ENCODE measurements at places on chromosomes 7 and 10. TPM values are rescaled to one million over a fixed set of nuclear protein-coding genes. Genes with fewer than 3 reads are reported as not detected.

Gene CCL26
- 5.4 TPM for polyA plus RNA-seq

Gene FEZF1
- polyA plus RNA-seq: 15.7 TPM

DNA sequence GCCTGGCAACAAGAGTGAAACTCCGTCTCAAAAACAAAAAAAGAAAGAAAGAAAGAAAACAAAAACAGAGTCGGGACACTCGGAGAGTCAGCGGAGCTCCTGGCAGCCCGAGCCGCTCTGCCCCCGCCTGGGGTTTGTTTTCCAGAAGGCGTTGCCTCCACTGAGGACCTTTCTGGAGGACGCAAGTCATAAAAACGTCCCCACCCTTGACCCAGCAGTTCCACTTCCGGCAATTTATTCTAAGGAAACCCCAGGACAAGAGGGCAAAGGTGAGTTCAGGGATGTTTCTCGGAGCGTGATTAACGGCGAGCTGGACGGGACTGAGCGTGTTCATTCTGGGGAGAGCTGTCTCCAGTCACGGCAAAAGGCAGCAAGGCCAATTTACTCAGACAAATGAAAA, 27.0 kb upstream of the SUN1 start:
- H3K27me3 ChIP-seq: no peaks in the 10 kb centered on the region
- DNase-seq: no peak
- no peaks in the 10 kb centered on the region for H3K4me1 ChIP-seq
- no peak overlapping the region for H3K27ac ChIP-seq

- no peak overlapping the region for H3K4me3 ChIP-seq
- H3K27me3 ChIP-seq: no peaks in the 10 kb centered on the region
- H3K4me1 ChIP-seq: peaks cover 11% of the 10 kb centered on the region
- DNase-seq: no peak
- H3K36me3 ChIP-seq: no peaks in the 10 kb centered on the region
Observed at GRCh38 chr7:122262246-122262645, 42.3 kb downstream of the FEZF1 start.

GRCh38 chr7:105198223-105198622, 184.2 kb downstream of the KMT2E start:
- no peaks in the 10 kb centered on the region for H3K27me3 ChIP-seq
- H3K27ac ChIP-seq: no peak overlapping the region
- H3K36me3 ChIP-seq: no peaks in the 10 kb centered on the region
- H3K4me1 ChIP-seq: no peaks in the 10 kb centered on the region
- H3K4me3 ChIP-seq: no peak overlapping the region

DNA sequence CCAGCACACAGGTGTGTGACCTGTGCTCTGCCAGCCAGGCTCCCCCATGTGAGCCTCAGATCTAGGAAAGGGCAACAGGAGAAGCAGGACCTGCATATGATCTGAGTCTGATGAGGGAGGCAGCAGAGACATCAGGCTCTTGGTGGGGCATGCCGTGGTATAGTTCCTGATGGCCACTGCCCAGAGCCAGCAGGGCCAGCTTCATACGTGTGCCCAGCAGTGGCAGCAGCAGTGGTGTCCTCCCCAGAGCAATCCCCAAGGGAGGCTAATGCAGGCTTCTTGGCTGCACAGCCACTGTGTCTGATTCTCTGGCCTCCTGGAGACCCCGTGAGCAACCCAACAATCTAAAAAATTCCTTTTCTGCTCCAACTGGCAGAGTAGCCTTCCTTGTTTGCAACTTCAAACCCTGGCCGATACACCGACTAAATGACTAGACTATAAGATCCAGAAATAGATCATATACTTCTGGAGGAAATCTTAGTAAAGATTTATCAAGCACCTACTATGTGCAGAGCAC, 230.6 kb upstream of the ZMIZ1 start:
- H3K4me1 ChIP-seq: no peaks in the 10 kb centered on the region
- H3K36me3 ChIP-seq: no peaks in the 10 kb centered on the region
- DNase-seq: no peak
- H3K27ac ChIP-seq: no peak overlapping the region

DNA sequence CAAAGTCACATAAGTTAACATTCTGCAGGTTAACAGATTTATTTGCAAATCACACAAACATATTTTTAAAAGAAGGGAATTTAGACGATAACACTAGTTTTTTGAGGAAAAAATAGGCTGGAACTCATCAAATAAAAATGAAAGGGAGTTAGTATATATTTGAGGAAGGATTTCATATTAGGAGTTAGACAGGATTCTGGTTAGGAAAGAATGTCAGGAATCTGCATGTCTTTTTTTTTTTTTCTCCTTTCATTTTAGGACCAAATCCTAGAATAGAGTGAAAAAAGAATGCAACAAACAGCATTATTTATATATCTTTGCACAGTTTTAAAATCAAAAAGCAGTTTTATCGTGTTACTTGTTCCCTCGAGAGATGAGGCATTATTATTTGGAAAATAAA, 8.9 kb upstream of the TRDMT1 start:
- no peak overlapping the region for H3K4me3 ChIP-seq
- H3K27ac ChIP-seq: no peak overlapping the region
- no peaks in the 10 kb centered on the region for H3K36me3 ChIP-seq
- H3K4me1 ChIP-seq: no peaks in the 10 kb centered on the region

DNA sequence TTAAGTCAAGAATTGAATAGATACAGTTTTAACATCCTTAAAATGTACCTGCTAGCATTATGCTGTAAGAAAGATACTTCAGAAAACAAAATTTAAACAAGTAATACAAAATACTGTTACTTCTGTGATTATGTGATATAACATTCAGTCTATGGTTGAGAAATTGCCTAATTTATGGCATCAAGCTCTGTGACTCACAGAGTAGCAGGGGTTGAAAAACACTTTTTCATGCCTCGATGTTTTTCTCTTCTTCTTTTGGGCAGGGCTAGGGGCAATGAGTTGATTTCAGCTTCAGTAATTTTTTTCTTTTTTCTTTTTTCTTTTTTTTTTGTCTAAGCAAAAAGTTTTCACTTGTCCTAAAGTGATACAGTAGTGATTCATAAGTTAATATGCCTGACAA, 209.2 kb downstream of the MBL2 start:
- no peaks in the 10 kb centered on the region for H3K27me3 ChIP-seq
- no peaks in the 10 kb centered on the region for H3K36me3 ChIP-seq
- H3K27ac ChIP-seq: no peak overlapping the region
- DNase-seq: no peak

GRCh38 chr7:132609906-132610520, 33.7 kb upstream of the PLXNA4 start:
- H3K27ac ChIP-seq: no peak overlapping the region
- no peak for DNase-seq
- H3K27me3 ChIP-seq: no peaks in the 10 kb centered on the region
- H3K36me3 ChIP-seq: no peaks in the 10 kb centered on the region
- H3K4me3 ChIP-seq: no peak overlapping the region

DNA sequence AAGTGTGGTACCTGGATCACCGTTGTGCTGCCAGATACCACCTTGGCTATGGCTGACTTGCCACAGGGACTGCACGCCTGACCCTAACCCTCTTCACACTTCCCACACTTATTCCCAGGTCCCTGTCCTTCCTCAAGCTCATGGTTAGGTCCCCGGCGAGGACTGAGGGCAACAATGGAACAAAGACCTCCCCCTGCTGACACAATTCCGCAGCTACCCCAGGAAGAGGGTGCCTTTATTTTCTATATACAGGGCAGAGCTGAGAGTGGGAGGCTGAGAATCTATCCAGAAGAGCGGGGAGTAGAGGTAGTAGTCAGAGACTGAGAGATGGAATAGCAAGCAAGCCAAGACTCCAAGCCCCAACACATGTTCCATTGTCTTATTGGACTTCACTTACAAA, 118.1 kb upstream of the SEM1 start:
- no peaks in the 10 kb centered on the region for H3K36me3 ChIP-seq
- H3K27me3 ChIP-seq: no peaks in the 10 kb centered on the region
- no peak overlapping the region for H3K27ac ChIP-seq
- H3K4me1 ChIP-seq: no peaks in the 10 kb centered on the region
- H3K4me3 ChIP-seq: no peak overlapping the region
- DNase-seq: no peak

DNA sequence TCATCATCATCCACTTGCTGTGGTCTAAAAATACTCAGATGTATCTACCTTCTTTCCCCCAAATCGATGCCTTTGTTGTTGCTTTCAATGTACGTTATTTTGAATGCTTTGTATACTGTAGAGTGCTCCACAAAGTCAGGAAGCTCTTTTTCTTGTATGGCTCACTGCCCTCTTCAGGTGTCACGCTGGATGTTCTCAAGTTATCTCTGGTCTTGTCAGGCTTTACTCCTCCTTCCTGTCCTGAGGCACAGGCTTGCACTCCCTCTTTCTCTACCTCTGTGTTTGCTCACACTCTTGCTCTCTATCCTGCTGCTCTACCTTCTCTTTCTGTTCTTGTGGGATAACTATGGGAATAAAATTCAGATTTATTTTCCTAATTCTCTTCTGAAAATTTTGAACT, 381.3 kb downstream of the NRG3 start:
- no peaks in the 10 kb centered on the region for H3K36me3 ChIP-seq
- H3K4me1 ChIP-seq: no peaks in the 10 kb centered on the region
- no peak for DNase-seq
- H3K27ac ChIP-seq: no peak overlapping the region

DNA sequence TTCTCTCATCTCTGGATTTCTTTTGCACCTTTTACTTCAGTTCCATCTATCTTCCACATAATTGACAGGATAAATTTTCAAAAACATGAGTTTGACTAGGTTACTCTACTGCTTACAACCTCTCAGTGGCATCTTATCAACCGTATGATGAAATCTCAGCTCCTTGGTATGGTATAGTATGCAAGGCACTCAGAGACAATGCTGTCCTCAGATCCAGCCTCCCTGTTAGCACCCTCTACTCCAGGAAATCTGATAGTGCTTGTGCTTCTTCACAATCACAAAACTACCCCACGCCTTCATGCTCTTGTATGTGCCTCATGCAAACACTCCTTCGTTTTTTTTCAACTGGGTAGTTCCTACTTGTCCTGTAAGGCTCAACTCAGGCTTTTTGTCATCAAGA, 330.7 kb downstream of the GPR158 start:
- DNase-seq: no peak
- H3K27ac ChIP-seq: no peak overlapping the region
- no peaks in the 10 kb centered on the region for H3K36me3 ChIP-seq
- no peaks in the 10 kb centered on the region for H3K27me3 ChIP-seq

DNA sequence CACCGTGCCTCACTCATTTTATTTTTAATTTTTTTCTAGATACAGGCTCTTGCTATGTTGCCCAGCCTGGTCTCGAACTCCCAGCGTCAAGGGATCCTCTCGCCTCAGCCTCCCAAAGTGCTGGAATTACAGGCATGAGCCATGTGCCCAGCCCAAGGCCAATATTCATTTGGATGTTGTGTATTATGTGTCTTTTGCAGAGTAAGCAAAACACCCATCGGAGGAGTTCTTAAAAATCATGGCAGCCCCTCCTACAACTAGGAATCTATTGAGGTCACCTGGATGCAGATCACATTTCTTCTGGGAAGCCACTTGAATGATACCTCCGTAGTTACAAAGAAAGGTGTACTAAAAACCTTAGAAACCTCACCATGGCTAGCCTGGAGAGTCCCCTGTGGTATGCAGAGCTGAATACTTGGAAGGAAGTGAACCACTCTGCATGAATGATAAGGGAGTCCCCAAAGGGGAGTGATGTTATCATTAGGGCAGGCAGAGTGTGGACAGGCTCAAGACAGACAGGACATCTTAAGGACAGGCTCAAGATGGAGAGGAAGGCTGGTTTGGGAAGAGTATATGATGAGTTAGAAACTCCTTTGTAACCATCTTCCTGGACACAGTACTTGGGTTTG, 185.7 kb downstream of the TAX1BP1 start:
- no peaks in the 10 kb centered on the region for H3K36me3 ChIP-seq
- H3K27ac ChIP-seq: no peak overlapping the region

DNA sequence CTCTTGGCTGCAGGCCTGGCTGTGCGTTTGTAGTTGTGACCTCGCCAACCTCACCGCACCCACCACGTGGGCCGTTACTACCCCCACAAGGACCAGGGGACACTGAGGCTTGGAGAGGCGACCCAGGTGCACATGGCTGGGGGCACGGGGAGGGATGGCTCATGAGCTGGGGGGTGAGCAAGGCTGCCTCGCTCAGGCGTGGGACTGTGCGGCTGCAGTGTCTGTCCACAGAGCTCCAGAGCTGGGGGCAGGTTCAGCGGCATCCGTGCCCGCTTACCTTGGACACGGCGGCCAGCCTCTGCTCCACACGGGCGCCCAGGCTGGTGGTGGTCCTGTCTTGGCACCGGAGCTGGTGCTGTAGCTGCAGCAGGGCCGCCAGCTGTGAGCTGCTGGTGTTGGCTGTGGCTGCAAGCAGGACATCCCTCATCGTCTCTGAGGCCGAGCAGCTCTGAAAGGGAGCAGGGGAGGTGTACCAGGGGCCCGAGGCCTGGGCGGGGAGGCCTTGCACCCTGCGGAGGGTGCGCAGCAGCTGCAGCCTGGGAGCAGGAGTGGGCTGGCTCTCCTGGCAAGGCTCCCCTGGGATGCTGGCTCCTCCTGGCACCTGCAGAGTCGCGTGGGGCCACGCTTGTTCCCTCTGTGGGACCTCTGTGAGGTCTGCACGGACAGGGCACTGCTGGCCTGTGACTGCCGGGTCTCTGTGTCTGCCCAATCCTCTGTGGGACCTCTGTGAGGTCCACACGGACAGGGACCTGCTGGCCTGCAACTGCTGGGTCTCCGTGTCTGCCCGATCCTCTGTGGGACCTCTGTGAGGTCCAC, 60.0 kb upstream of the NKX6-2 start:
- H3K36me3 ChIP-seq: no peaks in the 10 kb centered on the region
- no peak overlapping the region for H3K27ac ChIP-seq
- H3K4me1 ChIP-seq: no peaks in the 10 kb centered on the region
- no peak for DNase-seq
- no peak overlapping the region for H3K4me3 ChIP-seq
- no peaks in the 10 kb centered on the region for H3K27me3 ChIP-seq

GRCh38 chr7:4169455-4169854, 512.6 kb upstream of the FOXK1 start:
- no peak for DNase-seq
- no peaks in the 10 kb centered on the region for H3K36me3 ChIP-seq
- H3K4me1 ChIP-seq: peaks cover 3% of the 10 kb centered on the region
- H3K4me3 ChIP-seq: no peak overlapping the region
- H3K27ac ChIP-seq: no peak overlapping the region
- H3K27me3 ChIP-seq: no peaks in the 10 kb centered on the region

GRCh38 chr10:84341983-84342382, 13.6 kb downstream of the CCSER2 start:
- DNase-seq: no peak
- H3K27ac ChIP-seq: no peak overlapping the region
- no peak overlapping the region for H3K4me3 ChIP-seq
- 0 out of 2 replicates have a peak, but pooled peaks cover 9% of the 10 kb centered on the region for H3K4me1 ChIP-seq

- peaks cover 3% of the 10 kb centered on the region for H3K4me1 ChIP-seq
- no peaks in the 10 kb centered on the region for H3K27me3 ChIP-seq
- no peaks in the 10 kb centered on the region for H3K36me3 ChIP-seq
- no peak overlapping the region for H3K27ac ChIP-seq
- H3K4me3 ChIP-seq: no peak overlapping the region
Observed at GRCh38 chr10:53387562-53387961, 615.0 kb upstream of the MBL2 start.
